NCI-H1417 (cell line): ENCODE measurements at places on chromosomes 13 and 19.
A peak's percentile ranks its signal among the peaks of the same experiment; 100 is the strongest.

DNA sequence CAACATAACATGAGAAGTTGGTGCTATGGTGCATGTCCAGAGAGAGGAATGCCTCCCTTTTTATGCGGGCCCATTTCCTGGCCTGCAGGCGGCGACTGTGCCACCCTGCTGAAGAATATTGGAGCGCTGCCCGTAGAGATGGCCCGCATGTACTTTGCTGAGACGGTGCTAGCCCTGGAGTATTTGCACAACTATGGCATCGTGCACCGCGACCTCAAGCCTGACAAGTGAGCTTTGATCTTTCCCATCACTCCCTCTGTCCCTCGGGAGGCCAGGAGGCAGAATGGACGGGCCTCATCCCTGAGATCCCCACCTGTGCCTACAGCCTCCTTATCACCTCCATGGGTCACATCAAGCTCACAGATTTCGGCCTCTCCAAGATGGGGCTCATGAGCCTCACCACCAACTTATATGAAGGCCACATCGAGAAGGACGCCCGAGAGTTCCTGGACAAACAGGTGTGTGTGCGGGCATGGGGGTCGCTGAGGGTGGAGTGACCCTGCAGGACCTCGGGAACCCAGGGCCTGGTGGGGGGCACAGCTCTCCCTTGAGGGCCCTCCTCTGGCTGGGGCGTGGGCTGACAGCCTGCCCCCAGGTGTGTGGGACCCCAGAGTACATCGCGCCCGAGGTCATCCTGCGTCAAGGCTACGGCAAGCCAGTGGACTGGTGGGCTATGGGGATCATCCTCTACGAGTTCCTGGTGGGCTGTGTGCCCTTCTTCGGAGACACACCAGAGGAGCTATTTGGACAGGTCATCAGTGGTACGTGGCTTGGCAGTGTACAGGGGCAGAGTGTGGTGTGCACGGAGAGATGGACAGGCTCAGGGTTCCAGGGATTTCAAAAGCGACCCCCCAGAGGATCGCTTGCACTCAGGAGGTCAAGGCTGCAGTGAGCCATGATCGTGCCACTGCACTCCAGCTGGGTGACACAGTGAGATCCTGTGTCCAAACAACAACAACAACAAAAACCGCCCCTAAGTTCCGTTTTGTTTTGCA, 16.2 kb downstream of the DNASE2 start:
- DNase-seq: no peak

- DNase-seq: no peak
Measured at GRCh38 chr13:34419755-34420154, 522.3 kb upstream of the NBEA start.

DNA sequence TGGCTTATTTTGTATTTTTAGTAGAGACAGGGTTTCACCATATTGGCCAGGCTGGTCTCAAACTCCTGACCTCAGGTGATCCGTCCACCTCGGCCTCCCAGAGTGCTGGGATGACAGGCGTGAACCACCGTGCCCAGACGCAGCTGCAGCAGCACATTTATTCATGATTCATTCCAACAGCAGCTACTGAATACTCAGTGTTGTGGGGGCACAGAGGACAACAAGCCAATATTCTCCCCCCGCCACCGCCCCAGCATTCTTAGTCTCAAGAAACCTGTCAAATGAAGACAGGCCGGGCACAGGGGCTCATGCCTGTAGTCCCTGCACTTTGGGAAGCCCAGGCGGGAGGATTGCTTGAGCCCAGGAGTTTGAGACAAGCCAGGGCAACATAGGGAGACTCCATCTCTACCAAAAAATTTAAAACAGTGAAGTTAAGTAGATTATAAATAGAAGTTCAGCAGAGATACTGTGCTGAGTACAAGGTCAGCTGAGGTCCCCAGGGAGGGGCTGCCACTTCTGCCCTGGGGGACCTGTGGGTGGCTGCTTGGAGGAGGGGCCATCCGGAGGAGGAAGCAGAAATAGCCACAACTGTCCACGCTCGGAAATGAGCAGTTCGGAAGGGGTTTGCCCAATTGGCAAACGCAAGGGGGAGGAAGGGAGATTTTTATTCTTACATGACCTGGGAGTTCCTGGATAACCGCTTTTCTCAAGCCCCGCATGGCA, 4.3 kb downstream of the DOT1L start:
- DNase-seq: no peak

DNA sequence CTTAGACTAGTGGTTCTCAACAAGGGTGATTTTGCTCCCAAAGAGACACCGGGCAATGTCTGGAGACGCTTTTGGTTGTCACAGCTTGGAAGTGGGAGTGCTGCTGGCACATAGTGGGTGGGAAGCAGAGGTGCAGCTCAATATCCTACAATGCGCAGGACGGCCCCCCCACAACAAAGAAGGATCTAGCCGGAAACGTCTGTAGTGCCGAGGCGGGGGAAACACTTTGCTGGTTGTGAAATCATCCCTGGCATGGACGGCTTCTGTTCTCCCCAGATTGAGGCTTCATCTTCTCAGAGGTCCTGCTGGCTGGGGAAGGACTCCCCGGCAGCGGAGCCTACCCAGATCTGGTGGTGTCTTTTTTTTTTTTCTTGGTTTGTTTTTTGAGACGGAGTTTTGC, 13.4 kb upstream of the SYT5 start:
- DNase-seq: no peak

- no peak for DNase-seq
Measured at GRCh38 chr13:58025821-58026220, 394.3 kb downstream of the PCDH17 start.

GRCh38 chr13:66926851-66927524, 303.1 kb downstream of the PCDH9 start:
- no peak for DNase-seq

- no peak for DNase-seq
Measured at GRCh38 chr13:109009756-109010155, 380.3 kb downstream of the MYO16 start.

DNA sequence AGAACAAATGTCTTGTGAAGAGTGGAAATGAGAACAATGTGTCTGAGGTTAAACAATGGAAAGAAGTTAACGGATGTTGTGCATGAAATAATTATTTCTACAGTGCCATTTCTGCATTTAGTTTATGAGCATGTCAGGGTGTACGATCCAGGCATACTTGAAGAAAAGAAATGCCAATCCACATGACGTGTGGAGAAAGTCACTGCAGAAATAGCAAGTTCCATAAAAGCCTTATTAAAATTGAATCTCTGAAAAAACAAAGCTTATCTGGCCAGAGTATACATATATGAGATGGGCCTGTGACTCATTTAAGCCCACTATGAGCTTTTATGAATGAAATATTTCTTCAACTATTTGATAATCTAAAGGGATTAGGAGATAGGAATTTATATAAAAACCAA, 426.1 kb downstream of the EFNB2 start:
- DNase-seq: no peak

DNA sequence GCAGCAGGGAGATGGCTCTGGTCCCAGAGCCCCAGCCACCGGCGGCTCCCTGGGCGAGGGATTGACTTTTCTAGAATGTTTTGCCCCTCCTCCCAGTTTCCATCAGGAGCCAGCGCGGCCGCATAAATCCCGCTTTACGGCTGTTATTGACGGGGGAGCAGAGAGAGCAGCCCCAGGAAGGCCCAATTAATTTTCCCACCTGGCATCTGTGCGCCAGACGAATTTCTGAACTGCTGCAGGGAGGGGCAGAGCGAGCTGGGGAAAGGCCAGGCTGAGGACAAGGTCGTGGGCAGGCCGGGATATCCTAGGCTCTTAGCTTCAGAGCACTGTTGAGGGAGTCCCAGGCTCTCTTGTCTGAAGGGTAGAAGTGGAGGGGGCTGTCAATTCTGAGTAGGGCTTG, 24.7 kb downstream of the ZNRF4 start:
- DNase-seq: peak; percentile 85

DNA sequence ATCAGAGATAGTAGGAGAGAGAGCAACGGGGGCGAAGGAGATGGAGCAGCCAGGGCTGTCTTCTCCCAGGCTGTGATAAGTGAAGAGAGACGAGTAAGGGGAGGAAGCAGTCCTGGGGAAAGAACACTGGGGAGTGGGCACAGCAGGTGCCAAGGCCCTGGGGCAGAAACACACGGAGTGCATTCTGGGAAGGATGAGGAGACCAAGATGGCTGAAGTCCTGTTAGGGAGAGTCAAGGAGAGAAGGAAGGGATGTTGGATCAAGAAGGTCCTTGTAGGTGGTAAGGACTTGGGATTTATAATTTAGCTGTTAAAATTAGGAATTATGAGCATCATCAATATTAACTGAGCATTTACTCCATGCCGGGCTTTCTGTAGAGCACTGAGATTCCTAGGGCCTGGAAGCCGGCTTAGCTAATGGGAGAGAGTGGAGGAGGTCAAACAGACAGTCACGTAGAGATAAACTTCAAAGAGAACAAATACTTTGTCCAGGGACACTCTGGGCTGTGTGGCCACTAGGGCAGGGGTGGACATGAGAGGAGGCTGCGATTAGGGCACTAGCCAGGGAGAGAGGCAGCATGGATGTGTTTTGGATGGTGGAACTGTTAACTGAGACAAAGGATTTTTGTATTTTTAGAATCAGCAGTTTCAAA, 134.2 kb upstream of the PEG3 start:
- DNase-seq: no peak

- no peak for DNase-seq
Measured at GRCh38 chr13:83450591-83450990, 431.7 kb downstream of the SLITRK1 start.

DNA sequence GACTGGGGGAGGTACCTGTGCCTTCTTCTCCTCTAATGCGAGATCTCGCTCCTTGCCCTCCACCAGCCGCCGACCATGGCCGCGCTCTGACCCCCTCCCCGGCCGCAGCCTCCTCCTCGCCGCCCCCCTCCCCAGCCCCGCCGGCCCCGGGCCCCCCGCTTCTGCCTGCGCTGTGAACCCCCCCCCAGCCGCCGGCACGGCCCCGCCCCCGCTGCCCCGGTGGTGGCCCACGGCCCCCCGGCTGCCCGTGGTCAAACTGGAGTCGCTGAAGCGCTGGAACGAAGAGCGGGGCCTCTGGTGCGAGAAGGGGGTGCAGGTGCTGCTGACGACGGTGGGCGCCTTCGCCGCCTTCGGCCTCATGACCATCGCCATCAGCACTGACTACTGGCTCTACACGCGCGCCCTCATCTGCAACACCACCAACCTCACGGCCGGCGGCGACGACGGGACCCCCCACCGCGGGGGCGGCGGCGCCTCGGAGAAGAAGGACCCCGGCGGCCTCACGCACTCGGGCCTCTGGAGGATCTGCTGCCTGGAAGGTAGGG, at the start of gene CACNG8:
Gene CACNG8, plus strand, starts transcription at position 51 of the 545 bp plus-strand sequence.
- DNase-seq: no peak

DNA sequence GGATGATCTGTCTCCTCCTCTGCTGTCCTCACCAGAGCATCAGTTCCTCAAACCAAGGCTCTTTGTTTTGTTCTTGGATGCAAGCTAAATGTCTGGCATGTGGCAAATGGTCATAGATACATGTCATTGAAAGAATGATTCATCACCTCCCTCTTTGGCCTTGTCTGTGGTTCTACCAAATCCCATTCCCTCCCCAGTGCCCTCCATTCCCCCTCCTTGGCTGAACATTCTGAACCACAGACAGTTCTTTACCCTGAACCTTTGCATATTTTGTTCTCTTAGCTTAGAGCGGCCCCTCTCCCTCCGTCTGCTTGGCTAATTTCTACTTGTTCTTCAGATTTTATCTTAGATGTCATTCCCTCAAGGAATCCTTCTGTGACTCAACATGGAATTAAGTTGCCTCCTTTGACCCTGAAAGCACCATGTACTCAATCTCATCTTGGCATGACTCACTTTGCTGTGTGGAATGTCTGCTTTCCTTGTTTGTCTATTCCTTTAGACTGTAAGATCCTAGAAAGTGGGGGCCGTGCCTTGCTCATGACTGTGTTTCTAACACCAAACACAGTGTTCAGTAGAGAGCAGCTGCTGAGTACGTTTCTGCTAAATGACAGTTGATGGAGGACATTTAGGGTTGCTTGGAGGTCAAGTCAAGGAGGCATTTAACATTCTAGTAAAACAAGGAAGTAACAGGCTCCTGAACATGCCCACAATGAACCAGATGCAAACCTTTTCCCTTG, 8.1 kb downstream of the ALOX5AP start:
- DNase-seq: no peak

DNA sequence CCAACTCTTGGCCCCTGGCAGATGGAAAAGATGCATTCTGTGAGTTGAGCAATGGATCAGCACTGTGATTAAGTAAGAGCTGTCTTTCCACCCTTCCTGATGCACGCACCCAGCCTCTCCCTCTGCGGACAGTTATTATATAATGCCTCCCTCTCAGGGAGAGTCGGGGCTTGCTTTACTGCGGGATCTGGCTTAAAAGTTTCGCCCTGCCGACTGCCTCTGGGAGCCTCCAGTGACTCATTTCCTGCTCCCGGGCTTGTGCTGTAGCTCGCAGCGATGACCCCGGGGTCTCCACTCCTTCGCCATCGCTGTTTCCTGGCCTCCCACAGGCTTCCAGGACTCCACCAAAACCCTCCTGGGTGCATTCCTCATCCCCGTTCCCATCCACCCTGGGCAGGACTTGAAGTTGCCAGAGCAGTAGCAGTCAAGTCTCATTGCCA, 107.4 kb upstream of the SLC7A1 start:
- no peak for DNase-seq

GRCh38 chr13:30074431-30074830, 224.0 kb upstream of the UBL3 start:
- DNase-seq: no peak

- DNase-seq: no peak
Measured at GRCh38 chr13:23715092-23715761, 145.0 kb downstream of the TNFRSF19 start.

DNA sequence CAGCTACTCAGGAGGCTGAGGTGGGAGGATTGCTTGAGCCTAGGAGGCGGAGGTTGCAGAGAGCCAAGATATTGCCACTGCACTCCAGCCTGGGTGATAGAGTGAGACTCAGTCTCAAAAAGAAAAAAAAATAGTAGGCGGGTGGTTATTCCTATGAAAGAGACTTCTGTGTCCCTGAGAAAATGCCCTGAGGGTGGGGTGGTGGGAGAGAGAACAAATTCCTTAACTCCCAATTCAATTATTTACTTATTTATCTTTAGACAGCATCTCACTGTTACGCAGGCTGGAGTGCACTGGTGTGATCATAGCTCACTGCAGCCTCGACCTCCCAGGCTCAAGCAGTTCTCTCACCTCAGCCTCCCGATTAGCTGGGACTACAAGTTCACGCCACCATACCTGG, 10.3 kb upstream of the EEF2 start:
- no peak for DNase-seq

GRCh38 chr13:99501848-99502301, 603 bp downstream of the TM9SF2 start:
- DNase-seq: peak; percentile 69
